Amniotic epithelial cell (primary cell): ENCODE measurements at places on chromosomes 7 and 10.

- DNase-seq, result no peak
Measured at GRCh38 chr7:104657134-104657533, 328.7 kb downstream of the LHFPL3 start.

GRCh38 chr7:148696787-148697186 is 1.9 kb upstream of the CUL1 start:
- DNase-seq, result no peak

DNA sequence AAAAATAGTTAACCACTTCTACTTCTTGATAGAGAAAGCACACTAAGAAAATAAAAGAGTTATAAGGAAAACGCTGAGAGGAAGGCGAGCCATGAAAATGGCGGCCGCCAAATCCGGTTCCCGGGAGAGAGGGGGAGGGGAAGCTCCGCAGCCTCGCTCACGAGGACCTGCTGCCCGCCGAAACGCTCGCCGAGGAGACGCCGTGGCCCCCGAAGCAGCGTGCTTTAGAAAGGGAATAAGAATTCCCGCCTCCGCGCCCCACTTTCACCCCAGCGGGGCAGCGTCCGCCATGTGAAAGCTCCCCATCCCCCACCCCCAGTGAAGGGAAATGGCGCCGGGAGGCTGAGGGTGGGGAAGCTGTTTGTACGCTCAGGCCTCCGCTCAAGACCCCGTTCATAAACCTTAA is 505 bp downstream of the HNRNPA2B1 start:
- DNase-seq, result no peak

- DNase-seq, result no peak
Measured at GRCh38 chr7:155487509-155488482, 29.9 kb downstream of the EN2 start.

GRCh38 chr10:58970160-58970915 is 206.1 kb upstream of the PHYHIPL start:
- no peak for DNase-seq

DNA sequence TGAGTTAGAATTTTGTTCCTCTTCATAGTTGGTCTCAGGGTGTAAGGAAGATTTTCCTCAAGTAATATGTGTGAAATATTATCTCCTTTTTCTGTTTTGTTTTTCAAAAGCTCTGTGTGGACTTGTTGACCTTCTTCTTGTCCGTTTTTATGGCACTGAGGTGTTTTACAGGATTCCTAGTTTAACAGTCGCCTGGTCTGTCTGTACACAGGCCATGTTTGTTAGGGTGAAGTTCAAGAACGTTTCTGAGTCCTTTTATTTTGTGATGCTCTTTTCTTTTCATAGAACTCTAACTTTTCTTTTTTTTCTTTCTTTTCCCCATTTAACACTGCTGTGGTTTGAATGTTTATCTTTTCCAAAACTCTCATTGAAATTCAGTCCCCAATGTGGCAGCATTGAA is 18.5 kb downstream of the TACC2 start:
- DNase-seq, result no peak

DNA sequence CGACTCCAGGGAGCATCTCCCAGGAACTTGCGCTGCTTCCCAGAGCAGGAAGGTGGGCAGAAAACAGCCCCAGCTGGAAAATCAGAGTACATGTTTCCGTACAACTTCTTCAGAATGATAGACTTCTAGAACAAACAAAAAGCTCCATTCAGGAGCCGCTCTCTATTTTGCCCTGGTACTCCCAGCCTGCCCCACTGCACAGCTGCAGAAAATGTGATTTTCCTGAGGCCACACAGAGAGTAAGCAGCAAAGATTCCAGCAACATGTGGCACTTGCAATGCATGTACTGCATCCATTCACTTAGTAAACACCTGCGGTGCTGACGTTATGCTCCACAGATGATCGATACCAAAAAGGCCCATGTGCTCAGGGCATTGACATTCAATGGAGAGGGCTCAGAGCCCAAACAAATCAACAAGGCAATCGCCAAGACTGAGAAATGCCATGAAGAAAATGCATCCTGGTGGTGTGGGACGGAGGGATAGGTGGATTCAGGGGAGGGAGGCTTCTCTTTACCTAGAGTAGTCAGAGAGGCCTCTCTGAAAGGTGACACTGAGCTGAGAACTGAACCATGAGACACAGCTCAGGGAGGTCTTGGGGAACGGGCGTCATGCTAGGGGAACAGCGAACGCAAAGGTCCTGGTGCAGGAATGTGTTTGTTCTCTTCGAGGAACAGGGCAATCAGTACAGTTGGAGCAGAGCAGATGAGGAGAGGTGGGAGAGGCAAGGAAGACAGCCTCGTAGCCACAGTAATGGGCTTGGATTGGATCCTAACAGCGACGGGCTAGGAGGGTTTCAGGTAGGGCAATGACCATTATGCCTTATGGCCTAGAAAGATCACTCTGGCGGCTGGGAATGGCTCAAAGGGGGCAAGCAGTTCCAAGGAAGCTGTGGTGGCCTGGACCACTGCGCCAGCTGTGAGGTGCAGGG is 35.3 kb upstream of the DUSP5 start:
- no peak for DNase-seq

- DNase-seq, result no peak
Measured at GRCh38 chr10:120755771-120756170, 95.4 kb upstream of the WDR11 start.

- no peak for DNase-seq
Measured at GRCh38 chr7:134963036-134963435, 23.3 kb upstream of the AGBL3 start.

DNA sequence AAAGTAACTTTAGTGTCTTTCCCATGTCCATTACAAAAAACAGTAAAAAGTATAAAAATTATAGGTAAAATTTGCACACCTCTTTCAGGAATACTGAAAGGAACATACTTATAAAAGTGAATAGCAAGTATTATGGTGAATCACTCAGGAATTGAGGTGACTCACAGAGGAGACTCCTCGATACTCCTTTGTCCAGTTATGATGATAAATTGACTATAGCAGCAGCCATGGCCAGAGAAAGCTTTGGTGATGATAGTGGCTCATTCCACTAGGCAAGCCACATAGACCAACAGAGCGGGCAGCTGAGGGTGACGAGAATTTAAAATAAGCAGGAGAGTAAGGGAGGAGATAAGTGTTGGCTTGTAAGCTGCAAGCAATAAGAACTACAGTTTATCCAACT is 1231.1 kb upstream of the CELF2 start:
- DNase-seq, result peak; percentile 61

- no peak for DNase-seq
Measured at GRCh38 chr10:125151553-125152449, 8.6 kb downstream of the CTBP2 start.

- DNase-seq, result no peak
Measured at GRCh38 chr7:7924303-7924702, 44.3 kb upstream of the GLCCI1 start.

- no peak for DNase-seq
Measured at GRCh38 chr10:90591629-90592028, 266.2 kb downstream of the HTR7 start.

GRCh38 chr10:3053155-3053554 is 14.2 kb upstream of the PFKP start:
- peak; percentile 65 for DNase-seq

DNA sequence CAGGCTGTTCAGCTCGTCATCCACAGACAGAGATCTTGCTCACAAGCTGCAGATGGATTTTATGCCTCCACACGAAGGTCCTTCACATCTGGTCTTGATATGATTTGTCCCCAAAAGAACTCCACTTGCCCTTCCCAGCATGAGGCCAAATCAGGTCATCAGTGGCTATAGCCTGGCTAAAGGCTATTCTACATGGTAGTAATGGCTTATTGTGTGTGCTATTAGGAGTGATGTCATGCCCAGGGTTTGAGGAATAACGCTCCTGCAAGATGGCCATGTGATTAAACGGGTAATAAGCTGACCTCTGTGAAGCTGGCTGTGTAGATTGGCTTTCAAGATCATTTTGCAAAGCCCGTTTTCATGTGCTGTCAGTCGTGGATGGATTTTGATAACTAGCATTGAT is 313.8 kb downstream of the FRMD4A start:
- DNase-seq, result no peak

- DNase-seq, result peak; percentile 53
Measured at GRCh38 chr10:4767033-4767814, 58.8 kb upstream of the AKR1E2 start.

- peak; percentile 85 for DNase-seq
Measured at GRCh38 chr10:73653701-73654100, 2.1 kb downstream of the SYNPO2L start.

DNA sequence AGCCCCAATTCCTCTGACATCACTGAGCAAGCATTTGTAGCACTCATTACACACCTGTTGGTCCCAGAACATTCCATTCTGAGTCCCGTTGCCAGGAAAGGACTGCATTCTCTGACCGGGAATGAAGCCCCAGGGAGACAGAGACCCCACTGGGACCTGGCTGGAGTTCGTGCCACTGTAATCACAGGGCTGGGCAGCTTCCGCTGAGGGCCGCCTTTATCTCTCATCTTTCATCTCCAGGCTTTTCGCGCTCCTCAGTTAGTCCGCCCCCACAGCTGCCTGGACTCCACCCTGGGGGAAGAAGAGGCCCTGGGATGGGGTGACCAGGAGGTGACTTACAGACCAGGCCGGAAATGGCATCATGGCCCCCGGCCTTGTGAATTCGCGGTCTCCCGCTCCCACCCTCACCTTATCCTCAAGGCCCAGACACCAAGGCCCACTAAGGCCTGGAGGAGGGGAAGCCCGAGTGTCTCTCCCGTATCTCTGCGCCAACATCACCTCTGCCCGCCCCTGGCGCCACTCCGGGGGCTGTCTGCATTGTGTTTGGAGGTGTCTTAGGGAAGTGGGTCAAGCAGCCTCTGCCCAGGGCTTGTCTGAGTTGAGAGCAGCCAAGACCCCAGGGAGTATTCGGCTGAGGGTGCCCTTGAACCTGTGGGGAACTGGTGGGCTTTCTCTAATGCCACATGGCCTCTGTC is 75.4 kb downstream of the PROSER2 start:
- peak; percentile 11 for DNase-seq

DNA sequence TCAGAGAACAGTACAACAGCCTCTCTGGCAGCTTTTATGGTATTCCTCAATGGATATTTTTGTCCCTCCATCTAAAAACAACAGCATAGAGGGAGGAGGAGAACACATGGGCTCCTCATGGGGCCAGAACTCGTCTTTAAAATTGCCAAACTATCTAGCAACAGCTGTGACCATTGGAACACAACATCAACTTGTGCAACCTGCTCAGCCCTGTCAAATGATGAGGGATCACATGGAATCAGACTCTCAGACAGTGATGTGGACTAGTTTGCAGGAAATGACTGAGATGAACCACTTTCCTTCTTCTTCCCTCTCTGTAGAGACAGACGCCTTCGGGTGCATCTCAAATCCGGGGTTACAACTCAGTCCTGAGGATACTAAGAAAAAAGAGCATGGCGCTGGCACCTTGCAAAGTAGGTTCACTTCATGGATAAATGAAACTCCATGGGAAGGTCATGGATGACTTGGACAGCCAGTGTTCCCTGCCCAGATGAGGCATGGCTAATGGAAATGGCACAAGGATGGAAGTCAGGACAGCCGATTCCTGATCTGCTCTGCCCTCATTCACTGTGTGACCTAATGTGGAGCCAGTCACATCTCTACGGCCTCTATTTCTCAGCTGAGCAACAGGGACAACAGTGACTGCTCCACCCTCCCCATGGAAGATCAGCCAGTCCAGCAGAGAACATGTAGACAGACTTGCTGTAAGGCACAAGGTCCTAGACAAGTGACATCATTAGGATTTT is 24.6 kb upstream of the DGKI start:
- peak; percentile 42 for DNase-seq

- DNase-seq, result no peak
Measured at GRCh38 chr7:138167869-138168296, 91.6 kb downstream of the AKR1D1 start.

- no peak for DNase-seq
Measured at GRCh38 chr10:1171182-1171581, 115.0 kb downstream of the WDR37 start.

- DNase-seq, result no peak
Measured at GRCh38 chr10:92291616-92291865, 574 bp downstream of the MARCHF5 start.

DNA sequence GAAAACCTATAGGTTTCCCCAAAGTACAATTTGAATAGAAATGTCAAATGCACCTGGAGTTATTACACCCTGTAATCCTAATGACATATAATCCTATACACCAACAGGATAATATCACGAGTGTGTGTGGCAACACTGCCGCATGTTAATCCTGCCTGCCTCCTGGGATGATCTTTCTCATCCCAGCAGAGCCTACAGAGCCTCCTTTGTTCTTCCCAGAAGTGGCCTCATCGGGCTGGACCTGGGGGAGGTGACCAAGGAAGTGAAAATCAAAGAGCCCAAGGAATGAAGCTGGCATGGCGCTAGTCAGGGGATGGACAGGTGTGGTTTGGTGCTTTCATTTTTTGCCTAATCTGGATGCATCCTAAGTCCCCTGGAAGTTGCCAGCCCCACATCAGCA is 29.5 kb upstream of the LEP start:
- no peak for DNase-seq

DNA sequence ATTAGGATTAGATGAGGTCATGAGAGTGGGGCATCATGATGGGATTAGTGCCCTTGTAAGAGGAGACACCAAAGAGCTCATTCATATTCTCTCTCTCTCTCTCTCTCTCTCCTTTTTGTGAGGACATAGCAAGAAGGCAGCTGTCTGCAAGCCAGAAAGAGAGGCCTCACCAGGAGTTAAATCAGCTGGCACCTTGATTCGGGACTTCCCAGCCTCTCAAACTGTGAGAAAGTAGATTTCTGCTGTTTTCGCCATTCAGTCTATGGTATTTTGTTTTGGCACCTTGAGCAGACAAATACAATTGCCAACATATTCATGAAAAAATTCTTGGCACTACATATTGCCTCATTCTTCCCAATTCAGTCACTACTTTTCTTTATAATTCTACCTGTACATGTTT is 20.6 kb upstream of the ATAD1 start:
- DNase-seq, result no peak

DNA sequence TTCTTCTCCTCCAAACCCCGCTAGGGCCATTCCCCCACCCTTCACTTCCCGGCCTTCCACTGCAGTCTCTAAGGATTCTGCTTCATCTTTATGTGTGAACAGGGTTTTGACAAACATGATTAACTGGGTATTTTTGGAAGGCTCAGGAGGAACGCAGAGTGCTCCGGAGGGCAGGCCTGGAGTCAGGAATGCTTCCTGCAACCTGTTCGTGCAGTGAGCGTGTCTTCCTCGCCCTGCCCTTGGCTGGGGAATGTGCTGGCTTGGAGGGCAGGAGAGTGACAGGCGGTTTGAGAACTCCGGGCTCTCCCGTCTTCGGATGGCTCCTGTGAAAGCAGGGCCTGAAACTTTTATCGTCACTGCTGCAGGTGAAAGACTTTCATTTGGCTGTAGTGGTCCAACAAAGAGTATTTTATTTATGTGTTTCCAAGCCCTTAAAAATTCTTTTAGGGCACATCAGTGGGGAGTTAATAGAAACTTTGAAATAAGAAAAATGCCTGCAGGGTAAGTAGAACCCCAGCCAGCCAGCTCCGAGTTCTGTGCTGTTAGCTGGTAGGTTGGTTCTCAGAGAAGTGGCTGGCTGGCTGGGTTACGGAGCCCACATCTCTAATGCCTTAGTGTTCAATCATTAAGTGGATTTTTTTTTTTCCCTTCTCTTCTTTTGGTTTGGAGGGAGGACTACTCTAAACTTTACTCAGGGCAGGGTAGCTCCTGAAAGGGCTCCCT is 51.0 kb downstream of the TCF7L2 start:
- peak; percentile 21 for DNase-seq
